LoVo (cell line): ENCODE measurements at places on chromosomes 2 and 18.

DNA sequence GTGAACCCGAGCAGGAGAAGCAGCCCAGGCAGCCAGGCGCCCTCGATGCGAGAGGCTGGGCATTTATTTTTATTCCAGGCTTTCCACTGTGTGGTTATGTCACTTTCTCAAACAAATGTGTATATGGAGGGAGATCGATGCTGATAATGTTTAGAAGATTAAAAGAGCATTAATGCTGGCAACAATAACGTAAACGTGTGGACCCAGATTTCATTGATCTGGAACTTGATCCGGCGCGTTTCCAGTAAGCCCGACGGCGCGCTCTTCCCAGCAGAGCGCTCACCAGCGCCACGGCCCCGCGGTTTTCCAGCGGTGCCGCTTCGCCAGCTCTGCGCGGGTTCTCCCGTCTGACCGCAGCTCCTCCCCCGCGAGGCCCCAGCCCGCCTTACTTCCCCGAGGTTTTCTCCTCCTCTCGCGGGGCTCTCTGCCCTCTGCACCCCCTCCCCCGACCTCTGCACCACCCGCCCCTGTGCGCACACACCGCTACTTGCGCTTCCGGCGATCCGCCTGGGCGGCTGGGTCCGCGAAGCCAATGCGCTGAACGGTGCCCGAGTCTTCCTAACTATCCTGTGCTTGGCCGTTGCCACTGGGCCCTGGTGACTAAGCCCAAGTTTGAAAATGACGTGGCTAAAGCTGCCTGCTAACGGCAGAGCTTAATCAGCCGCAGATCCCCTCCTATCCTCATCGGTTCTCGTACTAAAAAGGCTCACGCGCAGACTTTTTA lies 6.1 kb downstream of the ONECUT2 start:
- DNase-seq = no peak

DNA sequence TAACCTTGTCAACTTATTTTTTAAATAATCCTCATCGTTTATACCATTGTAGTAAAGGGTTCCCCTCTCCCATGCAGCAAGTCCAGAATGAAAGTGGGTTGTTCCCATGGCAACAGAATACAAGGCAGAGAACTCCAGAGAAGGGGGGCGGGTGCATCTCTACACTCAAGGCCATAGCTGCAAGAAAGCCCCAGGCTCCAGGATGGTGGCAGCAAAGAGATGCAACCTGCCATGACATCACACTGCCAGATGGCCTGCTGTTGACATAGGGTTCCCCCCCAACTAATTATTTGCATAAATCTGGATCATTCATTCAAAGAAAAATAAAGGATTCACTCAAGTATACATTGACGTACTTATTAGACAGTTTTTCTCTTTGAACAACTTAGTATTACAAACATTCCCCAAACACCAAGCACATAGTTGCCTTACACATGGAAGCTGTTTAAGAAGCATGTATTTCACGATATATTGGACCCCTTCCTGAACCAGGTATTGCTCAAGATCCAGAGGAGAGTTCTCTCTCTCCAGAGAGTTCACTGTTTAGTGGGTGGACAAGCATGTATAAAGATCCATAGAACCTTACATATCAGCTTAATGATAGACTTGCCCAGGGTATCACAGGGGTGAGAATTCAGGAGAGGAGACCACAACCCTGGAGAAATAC lies 87.4 kb upstream of the KLF7 start:
- no peak for DNase-seq

DNA sequence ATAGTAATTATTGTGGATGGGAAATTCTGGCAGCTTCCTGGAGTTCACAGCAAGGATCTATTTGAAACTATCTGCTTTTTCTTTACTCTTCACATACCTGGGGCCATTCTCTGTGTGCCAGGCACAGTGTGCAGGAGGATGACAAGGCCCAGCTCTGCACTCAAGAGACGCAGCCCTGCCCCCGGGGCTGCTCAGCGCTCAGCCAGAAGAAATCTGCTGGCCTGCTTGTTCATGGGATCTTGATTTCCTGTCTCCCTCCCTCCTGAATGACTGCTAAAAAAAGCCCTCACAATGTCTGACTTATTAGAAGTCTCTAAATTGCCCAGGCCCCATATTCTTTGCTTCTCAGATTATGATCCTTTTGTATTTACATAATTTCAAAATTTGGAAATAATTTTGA lies 210.9 kb downstream of the DCDC2C start:
- no peak for DNase-seq

- DNase-seq = no peak
These were observed 432.4 kb upstream of the MYT1L start for GRCh38 chr2:2763351-2764000.

GRCh38 chr2:229856413-229856812 lies 65.4 kb downstream of the TRIP12 start:
- DNase-seq = no peak

DNA sequence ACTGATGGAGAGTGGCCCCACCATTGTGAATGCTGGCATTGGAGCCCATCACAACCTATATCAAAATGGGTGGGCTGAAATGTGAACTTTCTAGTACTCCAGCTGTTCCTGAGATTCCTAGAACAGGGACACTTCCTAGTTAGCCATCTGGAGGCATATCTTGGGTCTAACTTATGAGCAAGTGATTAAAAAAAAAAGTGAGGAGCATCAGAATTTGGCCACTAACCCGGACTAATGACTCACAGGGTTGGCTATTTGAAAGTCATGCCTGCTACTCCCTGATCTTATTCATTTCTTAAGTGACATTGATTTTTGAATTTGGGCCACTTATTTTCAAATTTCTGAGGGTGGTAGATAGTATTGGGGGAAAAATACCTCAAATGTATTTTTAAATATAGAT lies 216.6 kb downstream of the HRH4 start:
- no peak for DNase-seq

DNA sequence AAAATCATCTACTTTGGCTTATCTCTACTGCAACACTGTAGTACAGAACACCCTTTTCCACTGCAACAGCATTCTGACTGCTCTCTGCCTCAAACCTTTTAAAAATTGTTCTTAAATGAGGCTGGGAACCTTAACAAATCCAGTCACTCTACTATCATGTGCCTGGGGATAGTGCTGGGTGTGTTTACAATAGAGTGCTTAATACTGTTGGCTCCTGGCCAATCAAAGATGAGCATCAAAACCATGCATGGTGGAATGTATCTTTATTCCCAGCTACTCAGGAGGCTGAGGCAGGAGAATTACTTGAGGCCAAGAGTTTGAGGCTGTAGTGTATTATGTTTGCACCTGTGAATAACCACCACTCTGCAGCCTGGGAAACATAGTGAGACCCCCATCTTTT lies 7.4 kb downstream of the ANKAR start:
- DNase-seq = no peak

DNA sequence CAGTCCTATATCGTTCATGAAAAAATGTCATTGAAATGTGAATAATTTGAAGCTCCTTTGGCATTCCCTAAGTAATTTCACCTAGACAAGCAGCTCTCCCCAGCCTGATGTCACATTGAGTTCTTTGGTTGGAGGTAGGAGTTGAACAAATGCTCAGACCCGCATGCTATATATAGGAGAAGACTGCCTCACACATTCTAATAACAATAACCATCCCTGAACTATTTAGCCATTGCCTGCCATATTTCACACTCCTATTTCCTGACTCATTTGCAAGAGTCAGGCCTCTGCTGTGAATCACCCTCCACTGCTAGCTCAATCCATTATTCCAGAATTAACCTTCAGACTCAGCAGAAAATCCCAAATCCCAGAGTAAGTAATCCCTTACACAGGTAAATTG lies 256.6 kb upstream of the ACVR2A start:
- no peak for DNase-seq

DNA sequence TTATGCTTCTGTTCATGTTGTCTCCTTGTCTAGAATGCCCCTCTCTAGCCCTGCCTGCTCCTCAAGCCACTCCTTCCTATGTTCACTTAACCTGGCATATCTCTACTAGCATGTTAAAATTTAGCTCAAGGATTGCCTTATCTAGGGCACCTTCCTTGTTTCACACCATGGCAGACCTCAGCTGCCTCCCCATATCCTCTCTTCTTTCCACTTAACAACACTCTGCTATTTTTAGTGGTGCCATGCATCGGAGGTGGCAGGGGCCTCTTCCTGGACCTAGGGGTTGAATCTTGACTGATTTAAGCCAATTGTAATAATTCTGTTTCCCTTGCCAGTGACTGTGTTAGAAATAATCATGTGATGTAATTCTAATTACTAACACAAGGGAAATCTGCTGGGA lies 36.9 kb upstream of the FAM98A start:
- no peak for DNase-seq

DNA sequence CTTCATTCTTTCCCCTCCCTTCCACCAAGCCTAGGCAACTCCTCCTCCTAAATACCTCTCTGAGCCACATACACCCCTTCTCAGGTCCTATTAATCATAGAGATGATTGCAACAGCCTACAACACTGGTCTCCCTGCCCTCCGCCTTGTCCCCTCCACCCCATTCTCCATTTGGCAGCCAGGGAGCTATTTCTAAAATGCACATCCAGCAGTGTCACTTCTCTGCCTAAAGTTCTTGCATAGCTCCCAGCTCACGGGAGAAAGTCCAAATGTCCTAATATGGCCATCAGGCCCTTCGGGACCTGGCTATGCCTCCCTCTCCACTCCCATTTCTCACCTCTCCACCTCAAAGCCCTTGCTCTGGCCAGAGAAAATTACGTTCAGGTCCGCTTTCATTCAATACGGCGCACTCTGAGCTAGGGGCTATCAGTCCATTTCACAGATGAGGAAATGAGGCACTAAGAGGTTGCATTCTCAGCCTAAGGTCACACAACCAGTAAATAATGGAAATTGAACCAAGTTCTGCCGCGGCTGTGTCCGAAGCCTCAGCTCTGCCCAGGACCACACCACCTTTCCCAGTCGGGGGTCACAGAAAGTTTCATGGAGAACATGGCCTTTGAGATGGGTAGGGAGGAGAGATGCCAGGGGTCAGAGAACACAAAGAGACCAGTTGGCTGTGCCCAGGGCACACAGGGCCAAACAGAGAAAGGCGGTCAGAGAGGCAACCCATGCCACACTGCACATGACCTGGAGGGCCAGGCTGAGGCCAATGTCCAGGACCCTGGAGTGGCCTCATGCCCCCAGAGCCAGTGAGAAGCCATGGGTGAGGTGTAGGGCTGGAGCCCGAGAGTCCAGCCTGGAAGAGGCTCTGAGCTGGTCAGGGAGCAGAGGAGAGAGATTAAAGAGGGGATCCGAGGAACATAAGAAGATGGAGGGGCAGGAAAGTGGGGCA lies 72.8 kb downstream of the TNS1 start:
- DNase-seq = no peak

- no peak for DNase-seq
These were observed 57.2 kb downstream of the DDX1 start for GRCh38 chr2:15648593-15649525.

- DNase-seq = no peak
These were observed 13.5 kb downstream of the TEX51 start for GRCh38 chr2:126912201-126912600.

GRCh38 chr2:230916218-230916617 lies 8.8 kb downstream of the GPR55 start:
- DNase-seq = no peak

DNA sequence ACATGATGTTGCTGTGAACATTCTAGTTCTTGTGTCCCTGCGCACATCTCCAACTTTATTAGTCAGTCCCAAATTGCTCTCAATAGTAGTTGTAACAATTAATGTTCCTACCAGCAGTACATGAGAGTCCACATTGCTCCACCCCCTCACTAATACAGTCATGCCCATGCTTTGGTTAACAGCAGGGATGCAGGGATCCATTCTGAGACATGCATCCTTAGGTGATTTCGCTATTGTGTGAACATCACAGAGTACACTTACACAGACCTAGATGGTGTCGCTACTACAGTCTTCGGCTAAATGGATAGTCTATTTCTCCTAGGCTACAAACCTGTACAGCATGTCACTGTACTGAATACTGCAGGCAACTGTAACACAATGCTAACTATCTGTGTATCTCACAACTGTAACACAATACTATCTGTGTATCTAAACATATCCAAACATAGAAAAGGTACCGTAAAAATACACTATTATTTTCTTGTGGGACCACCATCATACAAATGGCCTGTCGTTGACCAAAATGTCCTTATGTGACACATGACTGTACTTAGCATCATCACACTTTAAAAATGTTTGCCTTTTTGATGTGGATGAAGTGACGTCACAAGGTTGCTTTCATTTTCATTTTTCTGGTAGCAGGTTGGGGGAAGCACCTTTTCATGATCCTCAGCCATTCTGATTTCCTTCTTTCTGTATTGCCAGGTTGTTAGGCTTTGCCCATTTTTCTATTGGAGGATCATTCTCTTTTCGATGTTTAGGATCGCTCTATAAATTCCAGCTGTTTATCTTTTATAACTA lies 82.9 kb upstream of the RNF152 start:
- DNase-seq = no peak

DNA sequence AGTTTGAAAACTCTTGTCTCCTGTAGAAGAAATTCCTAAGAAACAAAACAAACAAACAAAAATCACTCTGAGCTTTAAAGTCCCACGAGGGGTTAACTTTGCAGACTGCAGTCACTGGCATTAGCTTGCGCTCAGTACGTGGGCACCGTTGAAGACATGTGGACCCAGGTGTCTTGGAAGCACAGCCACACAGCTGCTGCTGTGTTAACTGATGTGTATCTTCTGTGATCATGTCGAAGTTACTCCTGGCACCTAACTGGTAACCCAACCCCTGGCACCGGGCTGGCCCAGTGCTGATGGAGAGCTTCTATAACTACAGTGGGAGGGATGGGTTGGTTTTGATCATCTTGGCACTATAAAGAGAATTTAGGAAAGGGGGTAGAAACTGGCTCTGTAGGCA lies 51.6 kb upstream of the FHL2 start:
- no peak for DNase-seq

DNA sequence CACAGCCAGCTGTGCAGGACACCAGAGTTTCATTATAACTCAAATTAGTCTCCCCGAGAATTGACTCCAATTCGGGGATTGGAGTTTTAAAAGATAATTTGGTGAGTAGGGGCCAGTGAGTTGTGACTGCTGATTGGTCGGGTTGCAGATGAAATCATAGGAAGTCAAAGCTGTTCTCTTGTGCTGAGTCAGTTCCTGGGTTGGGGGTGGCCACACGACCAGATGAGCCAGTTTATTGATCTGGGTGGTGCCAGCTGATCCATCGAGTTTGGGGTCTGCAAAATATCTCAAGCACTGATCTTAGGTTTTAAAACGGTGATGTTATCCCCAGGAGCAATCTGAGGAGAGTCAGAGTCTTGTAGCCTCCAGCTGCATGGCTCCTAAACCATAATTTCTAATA lies 82.7 kb upstream of the SLC66A3 start:
- DNase-seq = no peak

GRCh38 chr2:133382566-133382965 lies 185.7 kb downstream of the NCKAP5 start:
- no peak for DNase-seq

DNA sequence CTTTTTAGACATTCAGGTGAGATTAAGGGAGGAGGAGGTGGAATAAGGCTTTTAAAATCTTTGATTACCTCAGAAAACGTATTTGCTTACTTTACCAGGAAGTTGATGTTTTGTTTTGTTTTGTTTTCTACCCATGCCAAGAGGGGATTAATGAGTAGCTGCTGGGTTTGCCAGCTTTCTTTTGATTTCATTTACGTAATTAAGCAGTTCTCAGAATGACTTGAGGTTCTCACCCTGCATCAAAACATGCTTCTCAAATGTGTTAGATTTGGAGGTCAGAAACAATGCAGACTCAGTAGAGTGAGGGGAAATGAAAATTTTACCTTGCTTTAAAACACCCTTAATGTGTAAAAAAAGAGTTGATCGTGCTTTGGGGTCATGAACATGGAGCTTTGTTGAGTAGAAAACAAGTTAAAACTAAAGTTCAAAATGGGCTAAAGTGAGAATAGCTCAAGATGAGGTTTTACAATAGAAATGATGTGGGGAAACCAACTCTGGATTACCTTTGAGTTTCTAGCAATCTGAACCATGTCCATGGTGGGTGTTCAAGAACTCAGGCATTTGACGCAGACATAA lies 217.1 kb upstream of the EPAS1 start:
- DNase-seq = no peak
